ENCODE measurements at places on chromosomes 2 and 18.
A peak's percentile ranks its signal among the peaks of the same experiment; 100 is the strongest.

DNA sequence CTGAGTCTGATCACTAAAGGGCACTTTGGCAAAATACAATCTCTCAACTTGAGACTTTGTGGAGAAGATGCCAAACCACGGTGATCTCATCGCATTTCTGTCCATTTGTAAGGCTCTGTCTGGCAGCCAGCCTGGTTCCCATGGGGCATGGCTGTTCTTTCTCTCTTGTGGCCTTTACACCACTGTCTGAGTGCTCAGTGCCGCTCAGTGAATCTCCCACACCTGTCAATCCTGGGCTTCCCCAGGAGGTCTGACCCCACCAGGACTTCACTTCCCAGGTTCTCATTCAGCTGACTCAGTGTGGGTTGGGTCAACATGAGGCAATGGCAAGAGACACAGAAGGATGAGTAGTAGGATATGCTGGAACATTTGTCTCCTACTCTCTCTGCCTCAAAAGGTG, 96.8 kb upstream of the TRIB2 start:
- no peak for DNase-seq

DNA sequence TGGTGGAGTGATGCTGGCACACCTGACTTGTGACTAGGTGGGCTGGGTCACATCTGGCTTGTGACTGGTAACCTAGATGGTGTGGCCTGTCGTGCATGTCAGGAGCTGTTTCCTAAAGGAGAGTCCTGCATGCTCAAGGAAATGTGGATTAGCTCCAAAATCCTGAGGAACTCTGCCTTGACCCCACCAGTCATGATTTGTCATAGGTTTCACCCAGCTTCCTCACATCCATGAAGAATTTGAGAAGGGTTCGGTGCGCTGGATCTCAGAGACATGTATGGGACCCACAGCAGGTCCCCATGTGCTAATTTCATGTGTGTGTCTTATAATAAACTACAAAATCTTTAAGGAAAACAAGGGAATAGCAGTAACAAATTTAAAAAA, 107.2 kb downstream of the COL6A3 start:
- no peak for DNase-seq

GRCh38 chr2:119029297-119029696, 87.3 kb downstream of the MARCO start:
- no peak for DNase-seq

DNA sequence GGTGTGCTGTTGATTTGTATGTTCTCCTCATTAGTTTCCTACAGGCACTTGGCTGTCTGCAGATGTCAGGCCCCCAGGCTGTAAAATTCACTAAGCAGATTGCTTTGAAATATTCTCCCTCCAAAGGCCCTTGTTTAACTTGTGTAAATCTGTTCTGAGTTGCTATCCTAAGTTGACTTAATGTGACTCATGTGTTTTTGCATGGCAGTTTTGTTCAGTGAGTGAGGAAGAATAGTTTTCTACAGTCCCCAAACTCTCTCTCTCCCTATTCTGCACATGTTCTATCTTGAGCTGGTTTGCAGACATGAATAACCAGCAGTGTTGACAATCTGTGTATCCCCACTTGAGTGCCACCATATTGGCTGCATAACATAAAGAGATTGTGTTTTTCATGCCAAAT, 1005.4 kb upstream of the DDX18 start:
- no peak for DNase-seq

DNA sequence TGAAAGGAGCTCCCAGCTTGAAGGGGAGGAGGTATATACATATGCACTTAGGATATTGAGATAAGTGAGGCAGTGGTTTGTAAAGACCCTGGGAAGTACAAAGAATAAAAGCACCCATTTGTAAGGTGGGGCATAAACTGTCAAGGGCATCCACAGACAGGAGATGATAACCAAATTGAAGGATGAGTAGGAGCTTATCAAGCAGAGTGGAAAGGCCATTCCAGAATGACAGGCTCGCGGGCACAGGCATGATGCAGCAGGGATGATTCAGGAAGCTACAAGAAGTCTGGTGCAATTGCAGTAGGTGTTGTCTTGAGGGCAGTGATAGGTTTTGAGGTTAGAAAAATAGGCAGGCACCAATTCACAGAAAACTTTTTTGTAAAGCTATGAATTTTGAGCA, 504.8 kb downstream of the PIK3C3 start:
- no peak for DNase-seq

DNA sequence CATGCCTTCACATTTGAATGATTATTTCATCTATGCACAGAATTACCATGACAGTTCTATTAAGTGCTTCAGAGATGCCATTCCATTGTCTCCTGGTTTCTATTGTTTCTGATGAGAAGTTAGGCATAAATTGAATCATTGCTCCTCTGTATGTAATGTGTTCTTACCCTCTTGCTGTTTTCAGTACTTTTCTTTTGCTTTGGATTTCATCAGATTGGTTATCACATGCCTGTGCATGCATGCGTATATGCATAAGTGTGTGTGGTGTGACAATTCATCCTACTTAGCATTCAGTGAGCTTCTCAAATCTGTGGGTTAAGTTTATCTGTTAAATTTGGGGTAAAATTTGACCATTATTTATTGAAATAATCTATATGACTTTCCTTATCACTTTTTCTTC, 263.3 kb upstream of the RND3 start:
- DNase-seq: no peak

- DNase-seq: no peak
These were observed 107.6 kb downstream of the SETBP1 start for GRCh38 chr18:44788334-44788733.

DNA sequence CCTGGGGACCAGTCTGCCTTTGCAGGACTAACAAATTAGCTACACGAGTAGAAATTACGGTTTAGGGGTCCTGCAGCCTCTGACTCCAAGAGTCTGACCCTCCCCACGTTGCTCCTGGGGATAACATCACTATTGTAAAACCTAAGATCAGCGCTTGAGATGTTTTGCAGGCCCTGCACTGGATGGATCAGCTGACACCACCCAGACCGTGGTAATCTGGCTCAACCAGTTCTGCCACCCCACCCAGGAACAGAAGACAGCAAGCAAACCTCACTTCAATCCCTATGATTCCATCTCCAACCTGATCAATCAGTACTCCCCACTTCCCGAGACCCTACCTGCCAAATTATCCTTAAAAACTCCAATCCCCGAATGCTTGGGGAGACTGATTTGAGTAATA, 31.7 kb downstream of the NGEF start:
- DNase-seq: no peak

- no peak for DNase-seq
These were observed 90.7 kb upstream of the KLHL29 start for GRCh38 chr2:23294238-23294637.

DNA sequence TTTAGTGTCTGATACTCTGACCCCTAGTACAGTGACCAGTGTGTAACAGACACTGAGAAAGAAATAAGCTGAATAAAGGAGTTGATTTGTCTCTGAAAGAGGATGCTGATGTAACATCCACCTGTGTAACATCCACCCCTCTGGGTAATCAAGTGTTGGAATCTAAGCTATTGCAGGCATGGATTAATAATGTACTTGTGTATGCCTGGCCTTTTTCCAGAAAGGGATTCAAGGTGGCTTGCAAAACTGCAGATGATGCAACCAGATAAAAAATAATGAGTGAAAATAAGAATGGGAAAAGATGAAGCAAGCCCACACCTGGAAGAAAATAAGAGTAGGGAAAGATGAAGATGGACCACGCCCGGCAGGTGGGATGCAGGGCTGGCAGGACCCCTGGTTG, 48.2 kb upstream of the FOXI3 start:
- no peak for DNase-seq

- no peak for DNase-seq
These were observed 21.0 kb downstream of the MAL start for GRCh38 chr2:95046371-95047112.

DNA sequence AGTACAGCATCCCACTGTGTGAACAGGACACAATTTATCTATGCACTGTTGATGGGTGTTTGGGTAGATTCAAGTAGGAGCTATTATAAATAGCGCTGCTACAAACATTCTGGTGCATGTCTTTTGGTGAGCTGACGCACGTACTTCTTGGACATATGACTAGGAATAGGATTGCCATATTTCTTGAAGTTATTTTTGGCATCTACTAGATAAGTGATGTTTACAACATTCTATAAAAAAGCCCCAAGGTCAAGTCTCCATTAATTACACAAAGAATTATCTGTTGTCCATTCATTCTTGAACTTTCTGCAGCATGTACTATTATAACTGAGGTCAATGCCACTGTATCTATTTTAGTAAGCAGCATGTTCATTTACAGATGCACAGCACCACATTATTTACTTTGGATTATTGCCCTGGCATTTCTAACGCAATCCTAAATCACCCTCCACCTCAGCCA, 225.5 kb upstream of the TMEM200C start:
- no peak for DNase-seq

- no peak for DNase-seq
These were observed 179.7 kb downstream of the GPD2 start for GRCh38 chr2:156615836-156616322.

GRCh38 chr18:61362511-61362910, 29.3 kb downstream of the CDH20 start:
- DNase-seq: no peak

- DNase-seq: peak; percentile 64
These were observed 1.0 kb upstream of the PEX13 start for GRCh38 chr2:61016392-61017002.

- no peak for DNase-seq
These were observed 25.1 kb downstream of the TRAF3IP1 start for GRCh38 chr2:238345297-238345968.

GRCh38 chr18:23336101-23336500, 117.0 kb upstream of the RIOK3 start:
- no peak for DNase-seq

GRCh38 chr2:164700390-164700789, 79.1 kb upstream of the GRB14 start:
- DNase-seq: no peak

DNA sequence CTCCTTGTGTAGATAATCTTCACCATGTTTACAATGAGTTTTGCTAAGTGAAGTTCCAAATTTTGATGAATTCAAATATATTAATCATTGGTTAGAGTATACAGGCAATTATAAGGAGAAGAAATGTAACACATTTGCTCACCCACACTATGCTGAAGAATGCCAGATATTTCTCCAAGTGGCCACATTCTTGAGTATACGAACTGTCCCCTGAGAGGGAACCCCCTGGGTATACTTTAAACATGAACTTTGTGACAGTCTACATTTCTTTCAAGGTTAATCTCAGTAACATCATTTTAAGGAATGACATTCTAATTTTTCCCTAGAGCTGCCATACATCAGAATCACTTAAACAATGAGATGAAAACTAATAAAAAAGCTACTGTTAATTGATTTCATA, 39.8 kb upstream of the CDKL4 start:
- no peak for DNase-seq

GRCh38 chr2:147501968-147502367, 342.9 kb upstream of the ACVR2A start:
- no peak for DNase-seq

- no peak for DNase-seq
These were observed 20.2 kb downstream of the PSTPIP2 start for GRCh38 chr18:46051731-46052461.
